T follicular helper cell (primary cell): ENCODE measurements at places on chromosomes 13 and 19.
A peak's percentile ranks its signal among the peaks of the same experiment; 100 is the strongest.

- no peak for DNase-seq
Measured at GRCh38 chr13:96671073-96671472, 323.2 kb downstream of the OXGR1 start.

DNA sequence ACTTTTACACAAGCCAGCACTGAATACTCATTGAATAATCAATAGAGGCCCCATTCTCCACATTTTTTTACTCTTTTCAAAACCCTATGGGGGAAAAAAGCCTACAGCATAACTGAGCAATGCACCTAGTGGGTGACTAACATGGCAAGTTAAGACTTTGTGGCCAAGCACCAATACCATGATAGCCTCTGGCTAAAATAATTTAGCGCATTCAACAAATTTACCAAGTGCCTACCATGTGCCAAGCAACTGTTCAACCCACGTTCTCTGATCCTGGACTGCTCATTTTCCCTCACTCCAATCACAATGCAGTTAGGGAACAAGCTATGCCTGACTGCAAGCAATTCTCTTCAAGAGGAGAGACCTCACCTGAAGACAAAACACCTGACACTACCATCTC, 3.0 kb downstream of the ANKRD10 start:
- no peak for DNase-seq

- DNase-seq: no peak
Measured at GRCh38 chr13:80562433-80563156, 221.7 kb upstream of the SPRY2 start.

GRCh38 chr13:23146811-23147625, 33.8 kb upstream of the SGCG start:
- DNase-seq: no peak

DNA sequence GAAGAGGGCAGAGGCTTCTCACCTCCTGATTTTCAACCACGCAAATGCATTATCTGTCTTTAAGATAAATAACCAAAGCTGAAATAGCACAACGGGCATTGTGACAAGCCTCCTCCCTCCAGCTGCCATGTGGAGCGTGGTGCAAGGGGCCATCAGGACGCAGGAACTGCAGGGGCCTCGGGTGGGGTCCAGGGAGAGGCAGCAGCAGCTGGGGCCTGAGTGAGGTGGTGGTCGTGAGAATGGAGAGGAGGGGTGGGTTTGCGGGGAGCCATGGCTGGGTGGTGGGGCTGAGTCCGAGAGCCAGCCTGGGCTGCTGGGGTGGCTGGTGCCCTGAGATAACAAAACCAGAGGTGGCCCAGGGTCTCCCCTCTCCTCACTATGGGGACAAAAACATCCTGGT, 66.0 kb downstream of the EPS15L1 start:
- no peak for DNase-seq

GRCh38 chr13:48728876-48729275, 75.1 kb downstream of the CYSLTR2 start:
- no peak for DNase-seq

GRCh38 chr19:31275068-31275334, 74.2 kb downstream of the TSHZ3 start:
- no peak for DNase-seq

- no peak for DNase-seq
Measured at GRCh38 chr13:41708713-41709112, 251.4 kb downstream of the RGCC start.

DNA sequence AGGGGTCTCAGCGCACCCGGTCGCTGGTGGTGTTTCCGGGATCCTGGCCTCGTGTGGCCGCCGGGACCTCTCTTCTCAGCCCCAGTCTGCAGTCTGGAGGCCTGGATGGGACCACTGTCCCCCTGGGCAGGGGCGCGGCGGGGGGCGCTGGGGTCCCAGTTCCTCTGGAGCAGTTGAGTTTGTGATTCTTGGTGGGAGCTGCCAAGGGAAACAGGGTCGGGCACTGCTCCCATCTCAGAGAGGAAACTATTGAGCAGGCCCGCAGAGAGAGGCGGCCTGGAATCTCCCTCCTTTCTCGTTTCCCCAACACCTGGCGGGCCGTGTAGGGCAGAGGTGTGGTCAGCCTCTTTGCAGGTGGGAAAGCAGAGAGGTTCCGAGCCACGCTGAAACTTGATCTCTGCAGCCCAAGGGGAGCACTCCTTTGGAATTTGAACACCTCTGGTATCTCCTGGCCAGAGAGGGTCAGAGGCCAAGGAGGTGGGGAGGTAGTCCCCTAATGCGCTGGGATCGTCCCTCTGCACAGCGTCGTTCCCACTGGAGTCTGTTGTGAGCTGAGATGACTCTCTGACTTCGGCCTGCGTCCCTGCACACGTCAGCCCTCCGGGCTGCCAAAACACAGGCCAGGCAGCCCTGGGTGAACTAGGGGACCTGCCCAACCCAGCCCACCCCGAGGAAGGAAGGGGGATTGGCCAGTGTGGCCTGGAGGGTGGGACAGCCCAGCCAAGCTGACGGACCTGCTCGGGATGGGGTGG, 741 bp downstream of the PLEKHF1 start:
- no peak for DNase-seq

GRCh38 chr19:41298348-41298964, 11.5 kb upstream of the CCDC97 start:
- DNase-seq: peak; percentile 52

GRCh38 chr13:113422807-113423519, 30.3 kb downstream of the ADPRHL1 start:
- no peak for DNase-seq

DNA sequence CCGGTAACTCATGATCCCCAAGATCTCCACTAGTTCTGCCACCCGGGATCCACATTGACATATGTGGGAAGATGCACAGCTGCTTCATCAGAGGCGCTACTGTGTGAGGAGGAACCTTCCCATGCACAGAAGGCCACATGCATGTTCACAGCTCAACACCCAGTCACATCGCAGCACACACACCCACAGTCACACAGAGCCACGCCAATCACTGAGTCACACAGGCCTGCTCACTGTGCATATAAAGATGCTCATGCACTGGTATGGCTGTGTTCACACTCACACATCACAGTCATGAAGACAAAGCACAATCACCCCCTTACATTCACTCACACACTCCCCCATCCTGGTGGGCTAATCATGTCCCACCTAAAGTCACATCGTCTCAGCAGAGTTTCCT, 9.8 kb downstream of the CLC start:
- DNase-seq: no peak

GRCh38 chr13:46679369-46680120, 117.4 kb downstream of the ESD start:
- no peak for DNase-seq
